Fibroblast of the aortic adventitia (primary cell): ENCODE measurements at places on chromosomes 2 and 18. TPM values are rescaled to one million over a fixed set of nuclear protein-coding genes. Genes with fewer than 3 reads are reported as not detected.

Gene BMP10
- not detected in 2 replicates for total RNA-seq

Gene PLGLB1
- 1.5 and 4.9 TPM in 2 replicates for total RNA-seq

Gene MYCN
- total RNA-seq = not detected in 2 replicates

Gene NAT8
- not detected in 2 replicates for total RNA-seq

GRCh38 chr2:15706986-15707632 lies 115.4 kb downstream of the DDX1 start:
- no peak for DNase-seq
